ENCODE measurements at places on chromosomes 16 and 17.

DNA sequence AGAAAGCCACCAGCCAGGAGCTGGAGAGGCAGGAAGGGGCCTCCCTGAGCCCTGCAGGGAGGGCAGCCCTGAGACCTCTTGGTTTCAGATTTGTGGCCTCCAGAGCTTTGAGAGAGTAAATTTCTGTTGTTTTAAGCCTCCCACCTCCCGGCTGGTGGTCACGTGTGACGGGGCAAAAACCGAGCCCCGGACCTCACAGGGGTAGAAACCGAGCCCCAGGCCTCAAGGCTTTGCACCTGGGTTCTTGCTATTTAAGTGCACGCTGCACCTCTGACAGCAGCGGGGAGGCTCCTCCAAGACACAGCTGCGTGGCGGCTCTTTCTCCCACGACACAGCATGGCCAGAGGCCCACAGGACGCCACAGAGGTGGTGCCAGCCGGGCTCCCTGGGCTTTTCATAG is 17.4 kb upstream of the ZC3H18 start:
- DNase-seq, result no peak

- DNase-seq, result no peak
These were observed 3.5 kb upstream of the ARHGAP27 start for GRCh38 chr17:45436161-45436560.

GRCh38 chr17:1043601-1044251 is 46.8 kb downstream of the TIMM22 start:
- DNase-seq, result peak; percentile 91

GRCh38 chr17:63601439-63602371 is 1.0 kb downstream of the TACO1 start:
- no peak for DNase-seq

DNA sequence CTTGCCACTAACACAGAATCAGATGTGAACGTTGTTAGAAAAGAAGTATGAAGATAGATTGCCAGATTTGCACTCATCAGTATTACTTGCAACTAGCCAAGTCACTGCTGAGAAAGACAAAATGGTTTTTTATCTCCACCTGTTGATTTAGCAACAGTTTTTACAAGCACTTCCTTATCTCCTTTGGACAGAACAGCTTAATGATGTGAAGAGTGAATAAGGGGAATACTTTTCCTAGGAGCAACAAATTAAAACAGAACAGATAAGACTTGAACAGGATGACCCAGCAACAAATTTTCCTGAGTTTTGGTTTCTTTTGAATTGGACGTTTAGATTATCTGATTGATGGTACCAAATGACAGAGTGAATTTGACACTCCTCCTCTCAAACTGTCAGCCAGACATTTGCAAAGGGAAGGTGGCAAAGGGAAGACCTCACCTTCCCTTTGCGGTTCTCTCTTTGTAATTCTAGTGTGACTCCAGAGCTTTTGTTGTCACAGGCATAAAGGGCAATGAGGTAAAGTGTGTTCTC is 130.6 kb downstream of the NLK start:
- DNase-seq, result no peak

DNA sequence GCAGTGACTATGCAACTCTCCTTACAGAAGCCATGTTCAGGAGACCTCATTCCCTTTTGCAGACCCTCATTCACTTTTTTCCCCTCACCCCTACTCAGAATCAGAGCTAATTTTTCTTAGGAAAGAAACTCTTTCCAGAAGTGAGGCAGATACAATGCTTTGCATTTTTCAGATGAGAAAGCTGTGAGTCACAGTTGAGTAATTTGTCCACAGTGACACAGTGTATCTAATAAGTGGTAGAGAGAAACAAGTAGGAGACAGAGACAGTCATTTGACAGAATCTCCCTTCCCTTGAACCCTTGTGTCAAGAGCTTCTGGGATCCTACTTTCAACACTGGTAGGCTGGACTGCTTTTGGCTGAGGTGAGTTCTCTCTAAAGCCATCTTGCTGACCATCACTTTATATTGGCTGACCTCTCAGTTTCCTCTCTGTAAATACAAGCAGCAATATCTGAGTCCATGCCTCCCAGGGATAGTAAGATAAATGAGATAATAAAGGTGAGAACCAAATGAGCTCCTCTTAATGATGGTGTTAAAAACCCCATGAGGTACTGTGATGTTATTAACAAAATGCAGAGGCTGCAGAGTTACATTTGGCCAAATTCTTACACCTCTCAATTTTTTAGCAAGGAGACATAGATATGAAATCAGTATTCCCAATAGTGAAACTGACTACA is 130.8 kb downstream of the CA10 start:
- DNase-seq, result no peak

GRCh38 chr16:80556481-80556880 is 15.7 kb downstream of the DYNLRB2 start:
- DNase-seq, result no peak

- no peak for DNase-seq
These were observed 149.0 kb upstream of the MPHOSPH6 start for GRCh38 chr16:82319038-82319437.

GRCh38 chr16:74249254-74249653 is 47.4 kb upstream of the PSMD7 start:
- DNase-seq, result no peak

- no peak for DNase-seq
These were observed 126.6 kb downstream of the ANKRD11 start for GRCh38 chr16:89363621-89364393.

DNA sequence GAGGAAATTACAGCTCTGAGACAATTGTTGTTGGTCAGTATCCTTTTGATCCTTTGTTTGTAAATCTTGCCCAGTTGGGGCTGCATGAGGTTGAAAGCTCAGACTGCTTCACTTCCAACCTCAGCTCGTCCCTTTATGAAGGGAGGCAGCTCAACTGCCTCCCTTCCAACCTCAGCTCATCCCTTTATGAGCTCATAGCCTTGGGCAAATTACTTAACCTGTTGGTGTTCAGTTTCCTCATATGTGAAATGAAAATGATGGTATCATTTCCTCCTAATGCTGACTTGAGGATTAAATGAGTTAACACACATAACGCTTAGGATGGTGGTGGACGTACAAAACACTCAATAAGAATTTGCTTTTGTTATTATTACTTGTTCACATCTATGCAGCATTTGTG is 265.1 kb downstream of the CDH13 start:
- no peak for DNase-seq

GRCh38 chr16:47976636-47977210 is 179.1 kb downstream of the ABCC12 start:
- no peak for DNase-seq

DNA sequence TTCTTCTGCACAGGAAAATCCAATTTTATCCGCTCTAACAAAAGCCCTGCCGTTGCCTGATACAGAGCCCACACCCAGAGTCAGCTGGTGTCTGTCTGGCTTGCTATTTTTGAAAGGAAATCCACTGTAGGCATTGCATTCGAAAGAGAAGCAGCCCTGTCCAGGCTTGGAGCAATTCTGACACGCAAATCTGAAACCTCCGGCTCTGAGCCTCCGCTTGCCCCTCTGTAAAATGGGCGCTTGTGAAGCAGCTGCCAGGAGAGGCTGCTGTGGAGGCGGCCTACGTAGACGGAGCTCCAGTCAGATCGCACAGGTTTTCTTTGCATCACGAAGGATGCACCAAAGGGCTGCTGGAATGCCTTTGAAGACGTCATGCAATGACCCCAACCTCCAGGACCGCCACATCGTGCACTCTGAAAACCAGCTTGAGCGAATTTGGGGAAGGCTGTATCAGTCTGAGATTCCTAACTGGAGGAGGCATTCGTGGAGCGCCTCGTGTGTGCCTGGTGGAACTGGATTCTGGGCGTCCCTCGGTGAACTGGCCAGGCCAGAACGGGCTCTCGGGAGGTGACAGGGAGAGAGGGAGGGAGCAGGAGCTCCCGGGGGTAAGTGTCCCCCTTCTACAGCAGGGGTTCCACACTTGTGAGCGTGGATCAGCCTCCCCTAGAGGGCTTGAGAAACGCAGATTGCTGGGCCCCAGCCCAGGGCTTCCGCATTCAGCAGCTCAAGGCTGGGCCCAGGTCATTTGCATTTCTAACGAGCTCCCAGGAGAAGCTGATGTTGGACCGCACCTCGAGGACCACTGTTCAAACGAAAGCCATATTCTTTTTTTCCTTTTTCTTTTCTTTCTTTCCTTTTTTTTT is 215.5 kb downstream of the MRTFB start:
- no peak for DNase-seq

GRCh38 chr16:27753563-27753962 is 203.6 kb downstream of the KATNIP start:
- no peak for DNase-seq

- no peak for DNase-seq
These were observed 193.7 kb downstream of the SHISA9 start for GRCh38 chr16:13095061-13095460.

- no peak for DNase-seq
These were observed 39.7 kb downstream of the PIK3R5 start for GRCh38 chr17:8925808-8926207.

- DNase-seq, result no peak
These were observed 84.8 kb downstream of the MAP2K6 start for GRCh38 chr17:69499318-69499717.

- no peak for DNase-seq
These were observed 834.4 kb downstream of the KCNJ2 start for GRCh38 chr17:71003736-71004135.

- DNase-seq, result no peak
These were observed 22.6 kb downstream of the SMPD3 start for GRCh38 chr16:68425498-68426346.

DNA sequence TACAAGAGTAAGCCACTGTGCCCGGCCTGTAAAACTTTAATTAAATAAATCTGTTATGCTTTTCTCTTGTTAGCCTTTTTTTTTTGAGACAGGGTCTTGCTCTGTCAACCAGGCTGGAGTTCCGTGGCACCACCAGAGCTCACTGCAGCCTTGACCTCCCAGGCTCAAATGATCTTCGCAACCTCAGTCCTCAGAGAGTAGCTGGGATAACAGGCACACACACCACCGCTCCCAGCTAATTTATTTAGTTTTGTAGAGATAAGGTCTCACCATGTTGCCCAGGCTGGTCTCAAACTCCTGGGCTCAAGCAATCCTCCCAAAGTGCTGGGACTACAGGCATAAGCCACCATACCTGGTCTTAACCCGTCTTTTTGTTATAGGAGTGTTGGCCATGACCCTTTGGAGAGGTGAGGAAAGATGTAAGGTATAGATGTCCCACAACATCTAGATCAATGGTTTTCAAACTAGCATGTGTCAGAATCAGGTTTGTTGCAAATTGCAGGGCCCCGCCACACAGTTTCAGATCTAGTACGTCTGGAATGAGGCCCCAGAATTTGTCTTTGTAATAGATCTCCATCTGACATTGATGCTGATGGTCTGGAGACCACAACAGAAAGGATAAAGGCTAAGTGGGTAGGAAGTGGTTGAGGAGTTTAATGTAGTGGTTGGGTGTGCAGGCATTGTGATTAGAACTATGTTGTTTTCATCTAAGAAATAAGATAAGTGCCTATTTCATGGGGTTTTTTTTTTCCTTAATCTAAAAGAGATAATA is 4.3 kb upstream of the GGA2 start:
- no peak for DNase-seq

GRCh38 chr17:77802333-77802615 is 156.2 kb upstream of the TNRC6C start:
- DNase-seq, result no peak

- no peak for DNase-seq
These were observed 195.0 kb downstream of the ENGASE start for GRCh38 chr17:79269620-79270019.

DNA sequence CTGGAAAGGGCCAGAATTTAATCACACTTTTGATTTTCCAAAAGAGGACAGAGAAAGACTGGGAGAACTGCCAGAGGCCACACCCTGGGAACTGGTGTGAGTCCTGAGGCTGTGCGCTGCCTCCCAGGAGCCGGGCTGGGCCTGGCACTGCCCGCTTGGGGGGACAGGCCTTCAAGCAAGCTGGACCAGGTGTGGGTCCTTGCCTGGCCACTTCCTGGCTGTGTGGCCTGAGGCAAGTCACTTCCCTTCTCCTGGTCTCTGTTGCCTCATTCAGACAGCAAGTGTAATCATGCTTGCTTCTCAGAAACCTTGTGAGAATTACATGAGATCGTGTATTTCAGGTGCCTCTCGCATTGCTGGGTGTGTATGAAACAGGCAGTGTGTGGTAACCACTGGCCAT is 143.0 kb downstream of the SNX29 start:
- DNase-seq, result no peak

DNA sequence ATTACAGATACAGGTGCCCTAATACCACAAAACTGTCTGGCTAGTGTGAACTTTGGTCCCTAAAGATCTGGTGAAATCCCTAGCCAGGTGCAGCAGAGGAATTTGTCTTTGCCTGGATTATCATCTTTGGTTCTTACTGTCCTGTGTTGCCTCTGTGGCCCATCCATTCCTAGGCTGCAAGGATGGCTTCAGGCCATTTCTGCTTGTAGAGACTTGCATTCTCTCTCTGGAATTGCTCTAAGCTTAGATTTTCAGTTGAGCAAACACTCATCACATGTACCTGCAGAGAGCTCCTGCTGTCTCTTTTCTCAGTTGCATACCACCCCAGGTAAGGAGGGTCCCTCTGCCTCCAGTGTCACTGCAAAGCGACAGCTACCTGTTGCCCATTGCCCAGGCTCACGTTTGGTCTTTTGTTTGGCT is 114.9 kb downstream of the PRKCA start:
- DNase-seq, result no peak

- DNase-seq, result no peak
These were observed 657.8 kb downstream of the MAF start for GRCh38 chr16:78942625-78943245.

DNA sequence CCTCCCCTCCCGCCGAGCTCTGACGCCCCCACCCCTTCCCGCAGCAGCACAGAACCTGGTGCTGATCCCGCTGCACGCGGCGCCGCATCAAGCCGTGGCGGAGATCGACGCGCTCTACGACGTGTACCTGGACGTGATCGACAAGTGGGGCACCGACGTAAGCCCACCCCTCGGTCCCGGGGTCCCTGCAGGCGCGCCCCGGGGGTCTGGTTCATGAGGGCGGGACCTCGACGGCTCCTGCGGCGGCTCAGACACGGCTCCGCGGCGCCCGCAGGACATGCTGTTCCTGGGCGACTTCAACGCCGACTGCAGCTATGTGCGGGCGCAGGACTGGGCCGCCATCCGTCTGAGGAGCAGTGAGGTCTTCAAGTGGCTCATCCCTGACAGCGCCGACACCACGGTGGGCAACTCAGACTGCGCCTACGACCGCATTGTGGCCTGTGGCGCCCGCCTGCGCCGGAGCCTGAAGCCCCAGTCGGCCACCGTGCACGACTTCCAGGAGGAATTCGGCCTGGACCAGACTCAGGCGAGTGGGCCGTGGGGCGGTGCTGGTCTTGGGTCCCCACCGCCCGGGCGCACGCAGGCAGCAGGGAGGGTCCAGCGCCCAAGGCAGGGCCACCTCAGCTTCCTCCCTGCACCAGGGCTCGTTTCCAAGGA is 1.4 kb downstream of the DNASE1L2 start:
- no peak for DNase-seq

DNA sequence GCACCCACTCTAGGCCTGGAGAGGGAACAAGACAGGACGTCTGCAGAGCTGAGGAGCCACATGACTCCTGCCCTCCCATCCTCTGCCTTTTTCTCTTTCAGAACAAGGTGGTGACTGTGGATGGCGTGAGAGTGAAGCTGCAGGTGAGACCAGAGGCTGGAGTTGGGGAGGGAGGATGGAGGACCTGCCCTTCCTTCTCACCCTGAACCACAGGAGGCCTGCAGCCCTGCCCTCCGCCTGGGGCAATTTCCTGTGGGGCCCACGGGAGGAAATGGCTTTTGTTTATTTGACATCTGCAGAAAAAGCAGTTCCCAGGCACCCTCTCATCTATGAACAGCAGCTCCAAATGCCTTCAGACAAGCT is 5.1 kb downstream of the RAB37 start:
- DNase-seq, result no peak
